ENCODE measurements at places on chromosomes 5 and 9.

DNA sequence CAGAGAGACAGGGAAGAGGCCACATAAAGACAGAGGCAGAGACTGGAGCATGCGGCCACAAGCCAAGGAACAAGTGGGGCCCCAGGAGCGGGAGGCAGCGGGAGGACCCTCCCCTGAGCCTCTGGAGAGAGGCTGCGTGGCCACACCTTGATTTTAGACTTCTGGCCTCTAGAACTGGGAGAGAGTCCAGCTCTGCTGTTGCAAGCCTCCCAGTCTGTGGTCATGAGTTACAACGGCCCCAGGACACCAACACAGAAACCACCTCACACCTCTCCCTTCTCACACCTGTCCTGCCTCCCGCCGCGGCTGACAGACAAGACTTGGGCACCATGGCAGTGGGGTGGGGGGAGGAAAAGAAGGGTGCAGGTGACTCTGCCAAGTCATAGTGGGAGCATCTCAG lies 2.2 kb downstream of the INPP5E start:
- no peak for DNase-seq

DNA sequence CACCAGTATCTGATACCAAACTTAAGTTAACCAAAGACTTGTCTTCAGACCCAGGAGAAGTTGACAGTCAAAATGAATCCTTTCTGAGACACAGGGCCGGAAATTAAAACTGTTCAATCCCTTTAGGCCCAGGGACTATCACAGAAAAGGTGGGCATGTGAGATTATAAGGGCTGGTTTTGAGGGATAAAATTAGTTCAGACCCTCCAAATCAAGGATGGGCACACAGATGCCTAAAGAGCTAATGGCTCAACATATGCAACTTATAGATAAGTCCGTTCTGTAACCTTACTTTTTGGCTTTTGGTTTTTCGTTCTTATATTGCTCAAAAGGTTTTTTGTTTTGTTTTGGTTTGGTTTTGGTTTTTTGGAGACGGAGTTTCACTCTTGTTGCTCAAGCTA lies 129.6 kb upstream of the ABCA1 start:
- DNase-seq, result no peak

DNA sequence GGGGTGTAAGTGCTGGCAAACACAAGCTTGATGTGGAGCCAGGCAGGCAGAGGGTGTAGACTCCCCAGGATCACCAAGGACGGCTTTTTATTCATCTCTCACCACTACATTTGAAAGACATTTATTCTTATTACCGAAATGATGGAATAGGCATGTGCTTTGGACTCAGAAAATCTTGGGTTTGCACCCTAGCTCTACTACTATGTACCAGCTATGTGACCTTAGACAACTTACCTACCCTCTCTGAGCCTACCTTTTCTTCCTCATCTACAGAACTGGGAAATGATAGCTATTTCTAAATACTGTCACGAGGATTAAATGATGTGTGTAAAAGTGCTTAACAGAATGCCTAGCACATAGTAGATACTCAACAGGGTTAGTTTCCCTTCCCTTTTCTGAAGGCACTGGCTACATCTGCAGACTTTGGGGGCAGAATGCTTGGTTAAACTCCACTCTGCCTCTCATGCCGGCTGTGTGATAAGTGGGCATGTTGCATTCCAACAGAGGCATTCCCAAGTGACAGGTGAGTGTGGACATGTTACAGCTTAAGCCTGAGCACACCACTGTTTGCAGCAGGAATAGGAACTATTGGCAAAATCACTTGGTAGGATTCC lies 94.8 kb downstream of the SLC1A3 start:
- no peak for DNase-seq

GRCh38 chr5:168712280-168712924 lies 133.2 kb upstream of the PANK3 start:
- DNase-seq, result no peak

- DNase-seq, result no peak
Measured at GRCh38 chr5:32565145-32565544, 20.2 kb upstream of the SUB1 start.
